ENCODE measurements at places on chromosomes 4 and X.

DNA sequence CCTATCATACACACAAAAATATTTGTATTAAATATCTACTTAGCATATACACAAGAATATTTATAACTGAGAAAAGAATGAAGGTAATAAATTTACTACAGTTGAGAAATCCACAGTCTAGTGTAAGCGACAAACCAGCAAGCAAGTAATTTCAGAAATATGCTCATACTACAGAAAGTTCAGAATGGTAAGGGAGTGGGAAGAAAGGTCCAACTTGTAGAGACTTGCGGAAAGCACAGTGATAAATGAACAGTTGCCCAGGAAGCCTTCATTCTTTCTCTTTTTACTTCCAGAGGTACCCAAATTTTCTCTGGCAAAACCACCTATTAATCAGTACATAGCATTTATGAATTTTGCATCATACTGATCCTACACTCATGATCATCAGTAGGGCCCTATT, 438.1 kb upstream of the PCDH10 start:
- DNase-seq: no peak

DNA sequence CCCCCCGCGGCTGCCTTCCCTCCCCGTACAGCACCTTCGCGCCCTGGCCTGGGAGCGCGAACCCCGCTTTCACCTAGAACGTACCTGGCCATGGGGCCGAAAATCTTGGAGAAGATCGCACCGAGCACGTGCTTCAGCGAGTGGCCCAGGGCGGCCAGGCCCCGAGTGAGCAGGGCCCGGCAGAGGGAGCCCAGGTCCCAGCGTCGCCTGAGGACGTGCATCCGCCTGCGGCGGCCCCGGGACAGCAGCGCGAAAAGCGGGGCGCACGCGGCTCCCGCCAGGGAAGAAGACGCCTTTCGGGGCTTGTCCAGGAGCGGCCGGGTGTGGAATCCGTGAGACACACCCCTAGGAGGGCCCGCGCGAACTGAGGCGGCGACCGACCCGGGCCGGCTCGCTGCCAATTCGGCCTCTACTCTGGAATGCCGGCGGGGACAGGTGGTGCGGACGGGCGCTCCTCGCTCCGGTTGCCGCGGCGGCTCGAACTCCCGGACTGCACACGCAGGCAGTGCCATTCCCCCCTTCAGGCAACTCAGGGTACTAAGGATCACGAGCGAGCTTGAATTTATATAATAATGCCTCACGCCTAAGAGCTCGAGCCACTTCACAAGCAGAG, at the start of gene HS6ST2:
Gene HS6ST2, minus strand, starts transcription at position 539 of the 613 bp plus-strand sequence.
- DNase-seq: no peak

DNA sequence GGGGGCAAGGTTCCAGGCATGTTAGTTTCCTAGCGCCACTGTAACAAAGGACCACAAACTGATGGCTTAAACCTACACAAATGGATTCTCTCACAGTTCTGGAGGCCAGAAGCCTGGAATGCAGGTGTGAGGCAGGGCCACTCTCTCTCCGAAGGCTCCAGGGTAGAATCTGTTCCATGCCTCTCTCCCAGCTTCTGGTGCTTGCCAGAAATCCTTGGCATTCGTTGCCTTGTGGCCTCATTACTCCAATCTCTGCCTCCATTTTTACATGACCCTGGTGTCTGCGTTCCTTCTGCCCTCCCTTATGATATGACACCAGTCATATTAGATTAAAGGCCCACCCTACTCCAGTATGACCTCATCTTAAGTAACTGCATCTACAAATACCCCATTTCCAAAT, 39.6 kb downstream of the CLDN34 start:
- no peak for DNase-seq

- DNase-seq: no peak
Measured at GRCh38 chr4:107894138-107894603, 37.2 kb upstream of the CYP2U1 start.

- DNase-seq: no peak
Measured at GRCh38 chr4:92237559-92237958, 66.2 kb upstream of the GRID2 start.

DNA sequence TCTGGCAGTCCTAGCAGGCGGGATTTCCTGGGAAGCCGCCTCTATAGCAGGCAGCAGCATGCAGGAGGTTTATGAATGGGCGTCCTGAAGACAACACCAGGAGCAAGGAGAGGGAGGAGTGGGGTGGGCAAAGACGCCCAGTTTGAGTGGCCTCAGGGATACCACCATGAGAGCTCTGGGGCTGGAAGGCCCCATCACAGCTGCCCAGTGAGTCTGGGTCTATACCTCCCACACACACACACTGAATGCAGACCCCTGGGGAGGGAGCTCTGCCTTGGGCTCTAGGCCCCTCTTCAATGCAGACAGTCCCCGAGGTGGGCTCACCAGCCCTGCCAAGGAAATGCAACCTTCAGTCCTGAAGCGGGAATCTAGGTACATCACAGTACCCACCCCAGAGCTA, 98.6 kb downstream of the AFAP1 start:
- no peak for DNase-seq

GRCh38 chr4:41644915-41645295, 103.6 kb downstream of the PHOX2B start:
- no peak for DNase-seq

- no peak for DNase-seq
Measured at GRCh38 chr4:177740563-177740962, 298.3 kb upstream of the AGA start.

DNA sequence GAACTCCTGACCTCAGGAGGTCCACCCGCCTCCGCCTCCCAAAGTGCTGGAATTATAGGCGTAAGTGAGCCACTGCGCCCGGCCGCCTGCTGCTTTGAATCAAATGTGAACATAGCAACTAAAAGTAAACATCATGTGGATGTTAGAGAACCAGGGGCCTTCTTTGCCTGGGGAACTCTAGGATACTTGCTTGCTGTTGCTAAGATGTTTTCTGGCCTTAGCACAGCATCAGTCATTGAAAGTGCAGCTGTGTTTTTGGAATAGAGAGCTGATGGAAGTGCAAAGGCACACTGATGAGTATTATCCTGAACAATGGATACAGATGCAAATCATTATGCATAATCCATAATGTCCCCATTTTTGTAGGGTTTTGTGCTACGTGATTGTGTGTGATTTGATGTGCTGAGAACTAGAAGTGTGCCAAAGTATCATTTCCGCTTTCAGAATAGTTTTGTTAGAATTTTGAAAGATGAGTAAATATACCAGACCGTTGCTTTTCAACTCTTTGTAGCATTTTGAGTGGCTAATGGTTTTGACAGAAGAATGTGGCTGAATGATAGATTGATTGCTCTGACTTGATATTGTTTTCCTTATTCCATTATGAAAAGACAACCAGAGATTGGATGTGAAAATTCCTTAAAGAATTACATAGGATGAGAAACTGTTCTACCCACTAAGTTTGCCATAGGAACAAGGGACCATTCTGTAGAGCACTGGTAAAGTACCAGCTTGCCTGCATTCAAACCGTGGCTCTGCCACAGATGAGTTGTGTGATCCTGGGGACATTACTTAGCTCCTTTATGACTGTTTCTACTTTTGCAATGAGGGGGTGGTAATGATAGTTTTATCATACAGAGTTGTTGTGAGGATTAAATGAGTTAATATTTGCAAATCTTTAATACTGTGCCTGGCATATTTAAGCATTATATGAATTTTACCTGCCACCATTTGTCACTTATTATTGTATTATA, 74.7 kb downstream of the REPS2 start:
- no peak for DNase-seq

GRCh38 chr4:119663160-119663788, 34.7 kb upstream of the PDE5A start:
- no peak for DNase-seq

GRCh38 chr4:42454755-42455420, 57.6 kb downstream of the SHISA3 start:
- no peak for DNase-seq

- no peak for DNase-seq
Measured at GRCh38 chr4:124937993-124938392, 225.5 kb upstream of the ANKRD50 start.

DNA sequence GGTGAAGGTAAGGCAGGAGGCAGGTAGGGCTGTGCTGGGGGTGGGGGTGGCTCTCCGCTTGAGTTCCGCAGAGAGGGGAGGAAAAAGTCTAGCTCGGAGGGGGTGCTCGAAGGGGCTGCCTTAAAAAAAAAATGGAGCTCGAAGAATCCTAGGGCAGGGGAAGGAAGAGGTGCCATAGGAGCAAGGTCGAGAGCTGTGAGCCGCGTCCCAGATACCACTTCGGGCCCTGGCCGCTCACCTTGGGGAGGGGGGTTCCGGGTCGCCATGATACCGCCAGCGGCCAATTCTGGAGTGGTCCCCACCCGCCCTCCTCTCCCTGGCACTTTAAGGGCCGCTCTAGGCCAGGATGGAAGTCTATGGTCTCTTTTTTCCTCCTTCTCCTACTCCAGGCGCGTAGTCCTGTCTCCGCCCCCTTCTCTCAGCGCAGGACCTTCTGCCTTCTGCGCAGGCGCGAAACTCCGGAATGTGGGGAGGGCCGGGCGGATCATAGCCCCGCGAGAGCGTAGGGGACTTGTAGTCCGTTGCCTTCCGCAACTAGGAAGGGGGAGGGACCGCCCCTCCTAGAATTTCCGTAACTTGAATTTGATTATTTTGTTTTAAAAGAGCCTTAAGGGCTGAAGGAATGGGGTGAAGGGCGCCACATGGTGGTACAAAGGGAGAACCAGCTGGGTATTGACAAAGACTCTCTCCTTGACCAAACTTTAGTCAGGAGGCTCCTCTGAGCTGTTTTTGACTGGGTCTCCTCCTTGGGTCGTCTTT, at the start of gene FUNDC1:
Gene FUNDC1, minus strand, starts transcription at position 293 of the 759 bp plus-strand sequence. Its CDS starts 27 bp downstream, at position 266.
- DNase-seq: peak; percentile 81

GRCh38 chrX:103704863-103705262, 5.8 kb upstream of the TMEM31 start:
- DNase-seq: no peak

- DNase-seq: no peak
Measured at GRCh38 chr4:185307136-185307950, 88.4 kb downstream of the LRP2BP start.

DNA sequence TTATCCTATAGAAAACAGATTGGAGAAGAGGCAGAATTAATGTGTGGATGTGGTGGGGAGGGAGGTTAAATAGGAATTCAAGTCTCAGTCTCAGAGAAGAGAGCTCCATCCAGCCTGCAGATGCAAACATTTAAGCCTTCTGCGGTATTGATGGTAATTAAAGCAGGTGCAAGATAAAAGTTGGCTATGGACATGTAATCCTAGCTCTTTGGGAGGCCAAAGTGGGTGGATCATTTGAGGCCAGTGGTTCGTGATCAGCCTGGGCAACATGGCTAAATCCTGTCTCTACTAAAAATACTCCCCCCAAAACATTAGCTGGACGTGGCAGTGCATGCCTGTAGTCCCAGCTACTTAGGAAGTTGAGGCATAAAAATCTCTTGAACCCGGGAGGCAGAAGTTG, 332.7 kb downstream of the PABPC4L start:
- no peak for DNase-seq
